GM19239 (cell line): ENCODE measurements at places on chromosomes 1 and 21.

- DNase-seq = no peak
These were observed 227.2 kb downstream of the CAMTA1 start for GRCh38 chr1:7012461-7012924.

DNA sequence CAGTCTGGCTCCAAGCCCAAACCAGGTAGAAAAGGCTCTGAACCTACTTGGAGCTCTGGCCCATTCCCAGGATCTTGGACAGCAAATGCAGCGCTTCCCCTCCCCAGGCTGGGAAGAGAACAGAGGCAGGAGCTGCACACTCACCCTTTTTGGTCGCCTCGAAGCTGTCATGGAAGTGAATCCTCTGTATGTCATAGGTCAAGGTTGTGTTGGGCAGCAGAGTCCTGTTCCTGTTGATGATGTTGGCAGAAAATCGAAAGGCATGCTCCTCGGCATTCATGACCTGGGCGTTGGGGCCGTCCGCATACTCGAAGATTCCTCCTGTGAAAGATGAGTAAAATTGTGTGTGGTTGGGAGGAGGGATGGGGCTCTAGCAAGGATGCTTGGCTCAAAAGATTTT is 143.5 kb downstream of the GRIK3 start:
- no peak for DNase-seq

- no peak for DNase-seq
These were observed 876 bp upstream of the CATSPERE start for GRCh38 chr1:244460197-244460596.

DNA sequence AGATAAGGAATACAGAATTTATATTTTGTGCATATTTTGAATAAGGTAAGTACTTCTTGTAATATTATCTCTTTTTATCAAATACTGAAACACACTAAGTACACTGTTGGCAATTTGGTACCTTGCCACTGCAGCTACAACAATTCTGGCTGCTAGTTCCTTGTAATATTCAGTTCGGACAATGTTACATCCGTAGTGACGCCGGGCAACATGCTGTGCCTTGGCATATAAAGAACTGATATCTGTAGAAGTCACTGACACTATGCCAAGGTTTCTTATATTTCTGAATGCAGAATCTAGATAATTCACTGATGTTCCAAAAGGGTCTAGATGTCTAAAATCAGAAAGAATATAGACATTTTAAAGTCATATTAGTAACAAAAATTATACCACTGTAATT is 17.5 kb downstream of the TRMT1L start:
- DNase-seq = no peak

GRCh38 chr1:98733782-98734112 is 72.2 kb downstream of the SNX7 start:
- no peak for DNase-seq

DNA sequence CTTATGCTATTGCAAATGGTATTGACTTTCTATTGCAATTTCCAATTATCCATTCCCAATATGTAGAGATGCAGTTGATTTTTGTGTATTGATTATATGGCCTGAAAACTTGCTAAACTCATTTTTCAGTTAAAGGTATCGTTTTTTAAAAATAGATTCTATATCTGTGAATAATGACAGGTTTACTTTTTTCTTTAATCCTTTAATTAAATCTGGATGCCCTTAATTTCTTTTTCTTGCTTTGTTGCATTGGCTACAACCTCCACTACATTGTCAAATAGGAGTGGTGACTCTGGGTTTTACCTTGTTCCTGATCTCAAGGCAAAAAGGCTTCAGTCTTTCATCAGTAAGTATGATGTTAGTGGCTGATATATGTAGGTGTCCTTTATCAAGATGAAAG is 522.4 kb downstream of the MATN1 start:
- DNase-seq = no peak

GRCh38 chr1:84988588-84988987 is 8.3 kb downstream of the MCOLN2 start:
- no peak for DNase-seq

- no peak for DNase-seq
These were observed 44.0 kb downstream of the TRIM62 start for GRCh38 chr1:33137800-33138199.

DNA sequence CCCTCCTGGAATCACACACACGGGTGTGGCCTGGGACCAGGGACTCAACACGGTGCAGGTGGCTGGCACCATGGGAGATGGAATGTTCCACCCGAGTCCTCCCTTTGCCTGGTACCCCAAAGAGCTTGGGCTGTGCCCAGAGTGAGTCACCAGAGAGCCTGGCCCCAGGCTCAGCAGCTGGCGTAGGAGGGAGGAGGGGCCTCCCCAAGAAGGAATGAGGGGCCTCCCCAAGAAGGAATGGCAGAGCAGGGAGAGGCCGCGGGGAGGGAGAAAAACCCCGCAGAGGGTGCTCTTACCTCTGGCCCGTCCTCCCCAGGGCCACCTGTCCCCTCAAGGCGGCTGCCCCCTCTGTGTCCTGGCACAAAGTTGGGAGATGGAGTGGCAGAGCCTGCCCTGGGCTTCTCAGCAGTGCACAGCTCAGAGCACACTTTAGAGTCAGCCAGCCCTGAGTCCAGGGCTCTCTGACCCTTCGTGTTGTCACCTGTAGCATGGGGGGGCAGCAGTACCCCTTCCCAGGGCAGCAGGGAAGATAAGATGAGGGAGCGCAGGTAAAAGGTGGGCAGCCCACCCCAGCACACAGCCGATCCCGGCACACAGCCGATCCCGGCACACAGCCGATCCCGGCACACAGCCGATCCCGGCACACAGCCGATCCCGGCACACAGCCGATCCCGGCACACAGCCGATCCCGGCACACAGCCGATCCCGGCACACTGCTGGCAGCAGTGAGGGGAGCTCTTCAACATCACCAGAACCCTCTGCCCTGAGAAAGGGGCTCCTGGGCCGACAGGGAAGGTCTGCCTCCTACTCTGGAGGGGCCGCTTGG is 20.2 kb upstream of the KCNAB2 start:
- no peak for DNase-seq

DNA sequence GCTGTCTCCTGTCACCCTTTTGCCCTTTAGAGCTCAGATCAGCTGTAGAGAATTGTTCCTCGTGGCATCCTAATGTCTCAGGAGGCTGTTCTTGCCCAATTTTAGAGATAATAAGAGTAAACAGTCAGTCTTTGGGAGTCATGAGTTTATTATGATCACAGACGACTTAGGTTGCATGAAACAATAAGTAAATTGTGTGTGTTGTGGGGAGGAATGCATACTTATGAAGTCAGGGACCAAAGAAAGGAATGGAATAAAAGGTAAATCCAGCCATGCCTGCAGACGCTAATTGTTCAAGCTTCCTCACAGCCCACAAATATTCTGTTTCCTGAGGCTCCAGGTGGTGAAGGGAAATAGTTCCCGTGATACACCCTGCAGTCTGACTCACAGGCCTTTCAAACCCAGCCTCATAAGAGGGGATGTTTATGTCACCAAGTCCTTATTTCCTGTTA is 897 bp downstream of the EPHX4 start:
- DNase-seq = no peak

- no peak for DNase-seq
These were observed 884 bp upstream of the LRRC8C start for GRCh38 chr1:89631816-89632656.

- no peak for DNase-seq
These were observed 18.1 kb downstream of the CFAP45 start for GRCh38 chr1:159881622-159882526.

DNA sequence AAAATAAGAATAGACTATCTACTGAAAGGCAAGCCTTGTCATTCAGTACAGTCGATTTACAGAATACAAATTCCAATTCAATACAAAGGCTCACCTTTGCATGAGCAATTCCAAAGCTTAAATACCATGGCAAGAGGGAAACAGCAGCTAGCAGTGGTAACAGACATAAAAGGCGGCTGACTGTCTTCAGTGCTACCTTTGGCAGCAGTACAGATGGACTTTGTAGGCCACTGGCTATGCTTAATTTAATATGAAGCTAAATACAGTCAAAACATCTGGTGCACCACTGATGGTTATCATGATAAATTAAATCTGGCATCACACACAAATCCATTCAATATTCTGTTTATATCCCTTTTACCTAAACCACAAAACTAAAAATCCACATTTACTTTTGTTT is 62.4 kb downstream of the RERE start:
- no peak for DNase-seq

GRCh38 chr1:51799372-51799771 is 79.2 kb downstream of the NRDC start:
- no peak for DNase-seq

DNA sequence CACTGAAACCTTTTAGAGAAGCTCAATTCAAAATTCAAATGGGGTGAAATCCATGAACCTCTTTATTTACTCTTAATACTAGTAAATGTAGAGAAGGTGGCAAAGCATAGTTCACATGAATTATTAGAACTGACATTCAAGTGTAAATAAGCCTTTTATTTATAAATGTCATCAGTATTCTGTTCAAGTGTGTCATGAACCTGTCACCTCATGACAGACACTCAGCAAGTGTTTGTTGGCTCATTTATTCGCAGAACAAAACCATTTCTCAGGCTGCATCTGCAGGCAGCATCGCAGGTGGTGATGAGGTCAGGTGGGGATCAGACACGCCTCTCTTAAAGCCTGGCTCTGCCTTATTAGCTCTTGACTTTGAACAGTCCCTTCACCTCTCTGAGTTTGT is 116.6 kb downstream of the SETD4 start:
- DNase-seq = no peak

DNA sequence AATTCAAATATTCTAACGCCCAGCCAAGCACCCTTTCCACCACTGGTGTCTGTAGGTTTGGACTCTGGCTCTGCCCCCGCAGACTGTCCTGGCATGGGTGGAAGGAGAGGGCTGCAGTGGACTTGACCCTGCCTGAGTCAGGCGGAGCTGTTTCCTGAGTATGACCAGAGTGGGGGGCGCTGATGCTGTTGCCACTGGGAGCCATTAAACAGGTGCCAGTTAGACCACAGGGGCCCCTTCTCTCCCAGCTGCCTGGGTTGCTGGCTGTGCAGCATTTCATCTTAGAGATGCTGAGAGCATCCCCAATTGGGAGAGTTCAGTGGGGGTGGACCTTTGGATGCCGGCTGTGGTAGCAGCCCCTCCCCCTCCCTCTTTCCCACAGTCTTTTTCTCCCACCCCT is 539.5 kb downstream of the MATN1 start:
- DNase-seq = no peak

DNA sequence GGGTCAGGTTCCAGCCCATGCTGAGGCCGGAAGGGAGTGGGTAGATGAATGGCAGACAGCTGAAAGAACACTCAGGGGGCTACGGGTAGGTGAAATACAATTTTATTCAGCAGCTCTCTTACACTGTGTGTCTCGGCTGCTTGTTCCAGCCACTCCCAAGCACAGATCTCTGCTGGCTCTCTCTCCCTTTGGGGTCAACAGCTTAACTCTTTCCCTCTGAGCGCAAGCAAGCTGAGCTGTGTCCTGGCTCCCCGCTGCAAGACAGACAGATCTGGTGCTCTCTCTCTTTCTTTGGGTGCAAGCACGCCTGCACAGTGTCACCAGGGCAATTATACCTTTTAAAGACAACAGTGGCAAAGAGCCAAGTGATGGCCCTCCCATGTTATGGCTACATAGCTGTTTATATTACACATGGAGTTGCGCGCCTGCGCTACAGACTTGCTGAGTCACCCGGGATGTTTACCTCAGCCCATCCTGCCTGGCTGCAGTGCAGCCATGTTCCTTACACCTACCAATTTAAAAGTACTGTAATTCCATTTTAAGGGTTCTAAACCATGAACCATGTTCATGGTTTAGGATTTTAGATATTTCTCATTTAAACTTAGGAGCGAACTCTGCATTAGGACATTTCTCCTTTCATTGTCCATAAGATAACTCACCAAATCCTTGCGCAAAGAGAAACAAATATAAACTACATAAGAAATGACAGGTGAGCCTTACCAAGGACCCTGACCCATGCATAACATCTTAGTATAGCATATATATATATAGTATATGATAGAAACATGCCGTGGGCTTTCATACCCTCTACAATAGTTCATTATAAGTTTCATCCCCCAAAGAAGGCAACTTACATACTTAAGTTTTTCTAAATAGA is 396.5 kb downstream of the SMYD3 start:
- no peak for DNase-seq

GRCh38 chr1:153532181-153532580 is 3.6 kb downstream of the S100A6 start:
- DNase-seq = no peak

DNA sequence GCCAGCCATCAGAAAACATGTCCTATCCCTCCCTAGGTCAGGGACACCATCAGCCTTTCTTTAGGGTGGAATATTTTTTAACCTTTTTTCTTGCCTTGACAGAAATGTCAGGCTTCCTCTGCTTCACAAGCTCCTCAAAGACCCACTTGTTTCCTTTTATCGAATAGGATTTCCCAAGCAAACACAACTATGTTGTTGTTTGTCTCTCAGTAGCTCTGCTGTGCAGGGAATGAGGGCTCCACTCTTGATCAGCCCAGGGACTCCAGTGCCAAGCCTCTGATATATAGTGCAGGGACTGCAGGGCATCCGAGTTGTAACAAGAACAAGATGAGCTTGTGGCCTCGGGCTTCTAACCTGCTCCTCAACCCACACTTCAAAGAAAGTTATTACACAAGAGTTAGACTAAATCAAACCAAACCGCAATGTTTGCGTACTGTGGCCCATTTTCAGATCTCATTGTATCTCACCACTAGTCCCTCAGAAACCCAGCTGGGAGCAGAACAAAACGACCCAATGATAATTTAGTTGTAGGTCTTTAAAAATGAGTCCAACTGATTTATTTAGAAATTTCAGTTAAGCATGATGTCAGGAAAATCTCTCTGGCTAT is 108.1 kb downstream of the ATG4C start:
- DNase-seq = no peak

DNA sequence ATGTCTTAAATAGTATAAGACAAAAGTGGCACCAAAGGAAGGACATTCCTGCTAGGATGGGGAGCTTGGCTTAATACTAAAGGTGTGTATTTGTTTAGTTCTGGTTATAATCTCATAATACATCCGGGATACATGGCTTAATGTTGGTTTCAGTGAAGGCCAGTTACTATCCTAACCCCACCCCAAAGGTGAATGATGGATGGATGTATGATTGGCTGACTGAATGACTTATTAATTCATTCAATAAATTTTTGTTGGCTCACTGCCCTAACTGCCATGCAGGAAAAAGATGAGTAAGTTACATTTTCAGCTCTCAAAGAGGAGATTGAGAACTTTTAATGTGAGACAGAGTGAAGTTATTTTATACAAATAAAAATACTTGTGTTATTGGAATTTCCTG is 52.2 kb downstream of the PHACTR4 start:
- no peak for DNase-seq

GRCh38 chr1:21702780-21703179 is 33.6 kb upstream of the RAP1GAP start:
- no peak for DNase-seq

- DNase-seq = no peak
These were observed 109.3 kb downstream of the NTNG1 start for GRCh38 chr1:107250169-107250568.

- DNase-seq = no peak
These were observed 10.2 kb upstream of the CAMK2N1 start for GRCh38 chr1:20496241-20496661.
